ENCODE measurements at places on chromosomes 7 and 10. TPM values are rescaled to one million over a fixed set of nuclear protein-coding genes. Genes with fewer than 3 reads are reported as not detected.
A peak's percentile ranks its signal among the peaks of the same experiment; 100 is the strongest.

GRCh38 chr10:8069108-8069507 is 14.6 kb downstream of the GATA3 start:
- H3K27me3 ChIP-seq: no peaks in the 10 kb centered on the region
- peak overlapping the region; percentile 96 for H3K27ac ChIP-seq
- peaks cover 89% of the 10 kb centered on the region for H3K36me3 ChIP-seq
- DNase-seq: no peak
- H3K4me3 ChIP-seq: no peak overlapping the region
- H3K4me1 ChIP-seq: peaks cover 54% of the 10 kb centered on the region

DNA sequence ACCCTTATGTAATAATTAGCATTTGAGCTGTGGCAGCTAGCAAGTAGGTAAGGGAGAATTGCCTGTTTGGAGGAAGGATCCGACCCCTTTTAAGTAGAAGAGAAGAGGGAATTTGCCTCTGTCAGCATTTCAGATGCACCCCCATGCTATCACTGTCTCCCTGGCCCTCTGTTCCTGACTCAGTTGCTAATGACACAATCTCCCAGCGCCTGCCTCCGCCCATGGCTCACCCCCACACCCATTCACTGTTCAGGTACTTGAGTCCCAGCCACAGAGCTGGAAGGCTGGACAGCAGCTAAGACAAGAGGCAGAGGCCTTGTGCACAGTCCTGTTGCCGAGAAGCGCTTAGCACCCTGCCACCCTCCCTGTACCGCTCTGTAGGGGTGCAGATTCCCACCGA is 512.3 kb upstream of the GALNT17 start:
- no peak for DNase-seq
- H3K4me3 ChIP-seq: no peak overlapping the region
- peaks cover 19% of the 10 kb centered on the region for H3K4me1 ChIP-seq
- H3K36me3 ChIP-seq: no peaks in the 10 kb centered on the region

DNA sequence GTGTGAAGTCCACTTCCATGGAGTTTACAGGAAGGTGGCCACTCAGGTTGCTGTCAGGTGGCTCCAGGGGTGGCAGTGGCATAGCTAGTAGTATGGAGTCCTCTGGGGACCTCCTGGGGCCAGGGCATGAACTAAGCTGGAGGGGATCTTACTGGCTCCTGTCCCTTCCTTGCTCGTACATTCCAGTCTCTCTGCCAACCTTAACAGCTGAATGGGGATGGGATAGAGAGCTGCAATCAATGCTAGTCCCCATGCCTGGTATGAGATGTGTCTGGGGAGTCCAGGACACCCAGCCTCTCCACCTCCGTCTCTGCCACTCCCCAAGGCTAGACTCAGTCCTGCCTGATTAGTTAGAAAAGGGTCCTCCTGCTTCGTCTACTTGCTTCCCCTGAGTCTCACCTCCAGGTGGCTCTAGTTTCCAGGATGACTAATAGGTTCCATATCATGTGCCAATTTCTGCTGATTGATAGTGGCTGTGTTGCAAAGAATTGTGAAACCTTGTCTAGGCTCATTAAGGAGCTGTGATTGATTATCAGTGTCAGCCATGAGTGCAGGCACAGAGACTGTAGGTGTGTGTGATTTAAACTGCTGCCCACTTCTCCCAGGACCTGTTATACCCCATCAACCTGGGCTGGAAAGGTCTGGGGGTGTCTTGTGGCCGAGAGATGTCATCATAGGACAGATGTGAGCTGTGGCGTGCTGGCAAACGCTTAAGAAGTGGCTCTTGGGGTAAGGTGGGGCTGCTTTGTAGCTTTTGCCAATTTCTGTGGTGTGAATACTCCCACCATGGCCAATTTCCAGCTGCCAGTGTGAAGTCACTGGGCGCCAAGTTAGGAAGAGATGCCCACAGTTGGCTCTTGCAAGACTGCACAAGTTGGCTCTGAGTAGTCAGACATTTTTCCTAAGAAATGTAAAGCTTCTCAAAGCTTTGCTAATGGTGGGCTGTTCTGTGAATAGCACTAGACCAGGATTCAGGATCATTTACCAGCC is 59.8 kb downstream of the COL13A1 start:
- peaks cover 22% of the 10 kb centered on the region for H3K4me1 ChIP-seq
- peak overlapping the region; percentile 28 for H3K27ac ChIP-seq
- H3K4me3 ChIP-seq: no peak overlapping the region
- no peak for DNase-seq
- no peaks in the 10 kb centered on the region for H3K36me3 ChIP-seq

- DNase-seq: no peak
- H3K36me3 ChIP-seq: no peaks in the 10 kb centered on the region
- no peaks in the 10 kb centered on the region for H3K27me3 ChIP-seq
- H3K4me3 ChIP-seq: no peak overlapping the region
These were observed 64.6 kb downstream of the MDFIC start for GRCh38 chr7:114986190-114987180.

DNA sequence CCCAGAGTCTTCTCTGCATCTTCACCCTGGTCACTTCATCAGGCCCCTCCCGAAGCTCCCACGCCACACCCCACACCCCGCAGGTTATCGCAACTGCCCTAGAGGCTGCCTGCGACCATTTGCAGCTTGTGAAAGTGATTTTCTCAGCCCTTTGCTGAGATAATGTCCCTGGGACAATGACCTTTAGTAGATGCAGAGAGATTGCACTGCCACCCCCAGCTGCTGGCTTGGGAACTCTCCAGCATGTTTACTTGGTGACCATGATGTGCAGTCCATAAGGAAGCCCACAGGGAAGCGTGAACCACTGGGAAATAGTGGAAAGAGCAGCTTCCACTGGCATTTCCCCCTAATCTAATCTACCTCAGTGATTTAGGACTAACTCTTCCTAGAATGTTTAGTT is 97.3 kb downstream of the WNT2 start:
- H3K27ac ChIP-seq: no peak overlapping the region
- peaks cover 40% of the 10 kb centered on the region for H3K36me3 ChIP-seq
- no peaks in the 10 kb centered on the region for H3K27me3 ChIP-seq
- no peaks in the 10 kb centered on the region for H3K4me1 ChIP-seq

Gene NEURL1
- polyA plus RNA-seq: 0.05 TPM

Gene PAPOLB
- polyA plus RNA-seq: not detected

Gene C10orf67
- polyA plus RNA-seq: 1.1 TPM

Gene GPR85
- polyA plus RNA-seq: 4.3 TPM

Measured in SK-N-SH (cell line).